NCI-H187 (cell line): ENCODE measurements at places on chromosomes 16 and 17.

- DNase-seq = no peak
Observed at GRCh38 chr17:65978871-65979270, 213.1 kb downstream of the CEP112 start.

DNA sequence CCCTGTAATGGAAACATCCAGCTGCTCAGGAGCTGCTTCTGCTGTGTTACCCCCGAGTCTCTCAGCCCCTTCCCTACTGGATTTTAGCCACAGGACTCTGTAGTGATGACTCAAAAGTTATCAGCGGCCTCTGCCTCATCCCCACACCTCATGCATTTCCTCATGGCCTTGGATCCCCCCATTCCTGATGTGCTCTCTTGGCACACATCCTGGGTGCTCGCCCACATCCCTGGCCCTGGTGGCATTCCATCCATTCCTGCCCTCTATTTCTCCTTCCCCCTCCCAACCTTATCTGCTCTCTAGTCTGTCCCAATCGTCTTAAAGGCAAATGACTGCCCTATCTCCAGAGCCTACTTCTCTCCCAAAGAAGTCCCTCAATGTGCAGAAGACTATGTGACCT lies 24.6 kb downstream of the MARF1 start:
- no peak for DNase-seq

- no peak for DNase-seq
Observed at GRCh38 chr16:23088018-23088417, 61.2 kb downstream of the USP31 start.

DNA sequence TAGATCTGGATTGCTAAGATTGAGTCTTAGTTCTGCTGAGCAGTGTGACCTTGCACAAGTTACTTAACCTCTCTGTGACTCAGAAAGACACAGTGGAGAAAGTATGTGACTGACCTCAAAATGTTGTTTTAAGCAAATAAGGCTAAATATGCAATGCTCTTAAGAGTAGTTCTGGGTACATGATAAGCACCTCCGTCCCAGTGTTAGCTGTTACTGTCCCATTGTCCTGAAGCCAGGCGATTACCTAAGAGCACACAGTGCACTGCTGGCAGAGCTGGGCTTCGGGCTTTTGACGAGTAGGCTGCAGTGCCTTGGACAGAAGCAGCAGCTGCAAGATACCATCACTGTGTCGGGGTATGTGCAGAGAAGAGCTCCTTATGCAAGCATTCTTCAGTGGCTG lies 32.7 kb upstream of the FOXF1 start:
- DNase-seq = no peak

DNA sequence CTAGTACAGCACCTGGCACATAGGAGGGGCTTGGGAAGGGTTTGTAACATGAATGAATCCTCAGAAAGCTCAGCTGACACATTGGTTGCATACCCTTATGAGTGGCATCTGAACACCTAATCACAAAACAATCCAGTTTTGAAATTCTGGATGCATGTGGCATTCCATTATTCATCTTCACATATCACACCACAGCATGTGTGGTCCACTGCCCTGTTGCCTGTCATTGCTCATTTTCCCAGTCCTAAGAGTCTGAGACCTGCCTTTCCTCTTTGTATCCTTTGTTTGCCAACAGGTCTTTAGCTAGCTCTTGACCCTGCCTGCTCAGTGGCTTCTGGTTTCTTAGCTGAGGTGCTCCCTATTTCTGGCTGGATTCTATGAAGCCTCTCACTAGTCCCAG lies 170.8 kb upstream of the ASIC2 start:
- no peak for DNase-seq

GRCh38 chr17:41505809-41506767 lies 676 bp upstream of the KRT13 start:
- DNase-seq = no peak

- DNase-seq = no peak
Observed at GRCh38 chr17:47700471-47701449, 6.8 kb downstream of the TBKBP1 start.

GRCh38 chr16:3655396-3656159 lies 1.1 kb downstream of the DNASE1 start:
- DNase-seq = no peak

GRCh38 chr17:43598357-43599045 lies 52.4 kb upstream of the ETV4 start:
- no peak for DNase-seq

DNA sequence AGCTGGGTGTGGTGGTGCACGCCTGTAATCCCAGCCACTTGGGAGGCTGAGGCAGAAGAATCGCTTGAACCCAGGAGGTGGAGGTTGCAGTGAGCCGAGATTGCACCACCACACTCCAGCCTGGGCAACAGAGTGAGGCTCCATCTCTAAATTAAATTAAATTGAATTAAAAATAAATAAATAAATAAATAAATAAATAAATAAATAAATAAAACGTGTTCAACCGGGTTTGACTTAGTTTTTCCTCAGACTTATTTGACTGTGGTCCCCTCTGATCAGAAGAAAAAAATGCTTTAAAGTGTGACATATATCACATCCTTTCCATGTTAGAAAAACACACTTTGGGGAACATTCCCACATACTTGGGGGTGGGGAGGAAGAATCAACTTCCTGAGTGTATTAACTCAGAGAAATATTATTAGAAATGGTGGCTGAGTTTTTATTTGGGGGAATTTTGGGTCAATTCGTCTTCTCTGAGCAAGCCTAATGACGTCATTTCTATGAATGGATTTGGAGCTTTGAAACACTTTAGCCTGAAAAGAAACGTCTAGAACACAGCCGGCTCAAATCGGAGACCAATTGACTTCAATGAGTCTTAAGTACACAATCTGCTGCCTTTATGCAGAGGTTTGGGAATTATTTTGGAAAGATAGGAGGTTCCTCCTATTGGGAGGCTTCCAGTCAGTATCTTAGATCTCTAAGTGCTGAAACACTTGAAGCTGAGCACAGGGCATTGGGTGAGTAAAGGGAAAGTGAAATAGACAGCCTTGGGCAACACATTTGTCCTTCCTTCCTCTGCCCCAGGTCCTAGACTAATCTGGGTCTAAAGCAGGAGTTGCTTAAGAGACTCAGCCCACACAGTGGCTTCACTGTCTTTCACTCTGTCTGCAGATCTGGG lies 132.6 kb downstream of the PITPNC1 start:
- DNase-seq = no peak

- no peak for DNase-seq
Observed at GRCh38 chr16:83603723-83604570, 203.8 kb upstream of the HSBP1 start.
